Activated naive CD4-positive, alpha-beta T cell treated with Interleukin-2 at 50 U/mL for 16 hours (primary cell): ENCODE measurements at places on chromosomes 6 and 20.

DNA sequence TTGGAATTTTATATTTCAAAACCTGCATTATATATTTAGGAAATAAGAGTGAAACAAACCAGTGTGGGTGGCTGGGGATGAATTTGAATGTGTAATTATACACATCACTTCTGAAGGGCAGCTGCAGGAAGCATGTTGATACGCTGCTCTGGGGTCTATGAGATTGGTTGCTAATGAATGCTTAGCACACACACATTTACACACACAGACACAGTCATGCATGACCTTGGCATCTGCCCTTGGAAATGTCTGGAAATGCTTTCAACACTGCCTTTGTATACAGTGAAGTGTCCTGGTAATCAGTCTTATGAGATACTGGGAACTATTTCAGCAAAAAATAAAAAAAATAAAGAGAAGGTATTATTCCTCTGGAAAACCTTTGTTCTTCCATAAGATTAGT lies 83.4 kb downstream of the ELOVL4 start:
- DNase-seq, result no peak

GRCh38 chr6:97059473-97059872 lies 134.9 kb downstream of the KLHL32 start:
- DNase-seq, result no peak

GRCh38 chr6:80211286-80211685 lies 104.8 kb downstream of the BCKDHB start:
- no peak for DNase-seq

- no peak for DNase-seq
These were observed 866 bp upstream of the MYO6 start for GRCh38 chr6:75748003-75748742.

DNA sequence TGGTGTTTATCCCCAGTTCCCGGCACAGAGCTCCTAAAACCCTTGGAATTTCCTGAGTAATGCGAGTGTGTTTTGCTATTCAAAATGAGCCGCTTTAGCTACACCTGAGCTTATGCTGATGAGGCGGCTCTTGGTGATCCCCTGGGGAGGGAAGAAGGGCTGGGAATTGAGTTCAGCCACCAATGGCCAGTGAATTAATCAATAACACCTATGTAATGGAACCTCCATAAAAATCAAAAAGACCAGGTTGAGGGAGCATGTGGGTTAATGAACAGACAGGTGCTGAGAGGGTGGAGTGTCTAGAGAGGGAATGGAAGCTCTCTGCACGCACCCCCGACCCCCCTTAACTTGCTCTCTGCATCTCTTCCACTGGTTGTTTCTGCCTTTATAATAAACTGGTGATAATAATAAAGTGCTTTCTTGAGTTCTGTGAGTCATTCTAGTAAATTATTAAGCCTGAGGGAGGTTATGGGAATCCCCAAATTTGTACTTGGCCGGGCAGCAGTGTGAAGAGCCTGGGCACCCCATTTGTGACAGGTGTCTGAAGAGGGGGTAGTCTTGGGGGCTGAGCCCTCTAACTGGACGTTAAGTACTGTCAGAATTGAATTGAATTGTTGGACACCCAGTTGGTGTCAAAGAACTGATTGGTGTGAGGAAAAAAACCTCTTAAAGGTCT lies 24.6 kb upstream of the SERPINB1 start:
- DNase-seq, result no peak

DNA sequence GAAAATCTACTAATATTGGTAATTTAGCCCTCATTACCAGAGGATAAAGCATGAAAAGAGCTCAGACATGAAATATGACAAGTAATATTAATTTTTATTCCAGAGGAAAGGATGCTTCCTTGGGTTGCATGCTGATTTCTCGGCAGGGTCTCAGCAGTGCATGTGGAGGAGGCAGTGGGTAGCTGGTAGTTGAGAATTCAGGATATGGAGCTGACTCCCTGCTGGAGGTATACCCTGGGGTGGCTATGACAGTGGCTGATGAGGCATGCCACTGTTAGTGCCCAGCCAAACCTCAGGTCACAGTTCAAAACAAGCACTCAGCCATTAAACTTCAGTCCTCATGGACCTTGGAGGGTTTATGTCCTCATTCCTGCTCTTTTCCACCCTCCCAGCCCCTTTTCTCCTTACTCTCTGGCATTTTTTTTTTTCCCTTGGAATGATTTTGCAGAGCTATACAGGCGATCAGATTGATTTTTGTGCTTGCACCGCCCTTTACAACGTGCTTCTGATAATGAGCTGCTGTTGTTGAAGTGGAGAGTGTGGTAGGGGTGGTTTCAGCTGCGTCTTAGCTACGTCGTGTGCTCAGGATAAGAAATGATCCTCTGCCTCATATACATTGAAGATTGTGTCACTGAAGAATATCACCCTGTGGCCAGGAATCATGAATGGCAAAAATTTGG lies 761.9 kb upstream of the MMS22L start:
- DNase-seq, result no peak

- DNase-seq, result no peak
These were observed 54.3 kb upstream of the TCF21 start for GRCh38 chr6:133834472-133835170.

DNA sequence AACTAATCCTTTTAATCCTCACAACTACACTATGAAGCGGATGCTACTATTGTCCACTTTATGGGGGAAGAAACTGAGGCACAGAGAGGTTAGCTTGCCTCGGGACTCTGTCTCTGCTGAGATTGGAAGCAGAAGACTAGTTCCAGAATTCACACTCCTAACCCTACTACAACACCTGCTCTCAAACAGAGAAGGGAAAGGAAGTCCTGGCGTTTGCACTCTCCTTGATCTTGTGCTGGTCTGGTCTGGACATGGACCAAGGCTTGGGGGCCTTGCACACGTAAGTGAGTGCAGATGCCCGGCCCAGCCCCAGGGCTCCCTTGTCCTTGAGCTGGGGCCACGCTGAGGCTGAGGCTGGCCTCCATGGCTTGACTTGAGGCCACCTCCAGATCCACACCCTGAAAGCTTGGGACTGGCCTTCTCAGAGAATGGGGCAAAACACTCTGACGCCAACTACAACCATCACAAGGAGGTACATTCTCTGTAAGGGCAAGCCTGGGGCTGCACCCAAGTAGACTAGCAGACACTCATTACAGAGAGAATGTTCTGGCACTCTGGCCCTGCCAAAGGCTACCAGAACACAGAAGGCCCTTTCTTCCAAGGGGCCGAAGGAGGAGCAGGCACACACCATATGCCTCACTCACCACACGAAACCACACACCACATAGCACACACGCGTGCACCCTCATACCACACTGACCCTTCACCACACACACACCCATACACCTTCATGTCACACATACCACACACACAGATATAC lies 33.3 kb upstream of the EZR start:
- peak; percentile 16 for DNase-seq

DNA sequence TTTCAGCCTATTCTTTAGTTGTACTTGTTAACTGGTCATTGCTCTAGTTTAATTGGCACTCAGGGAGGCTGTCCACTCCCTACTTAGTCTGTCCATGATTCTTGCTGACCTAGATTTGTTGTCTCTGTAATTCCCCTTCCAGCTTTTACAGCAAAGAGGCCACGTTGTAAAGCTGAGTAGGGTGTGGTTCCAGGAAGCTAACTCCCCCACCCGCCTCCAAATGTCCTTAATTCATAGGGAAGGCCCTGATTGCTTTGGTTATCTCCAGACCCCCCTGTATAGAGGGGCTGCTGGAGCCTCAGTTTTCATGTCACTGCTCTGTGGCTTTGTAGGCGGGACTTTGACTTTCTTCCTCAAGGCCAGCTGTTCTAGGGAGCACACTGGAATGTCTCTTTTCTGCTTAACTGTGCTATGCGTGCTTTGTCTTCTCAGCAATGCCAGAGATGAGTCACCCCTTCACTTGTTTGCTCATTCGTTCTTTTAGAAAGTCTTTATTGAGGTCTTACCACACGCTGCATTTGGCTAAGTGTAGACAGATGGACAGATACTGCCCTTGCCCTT lies 175.1 kb upstream of the JAG1 start:
- DNase-seq, result no peak

GRCh38 chr6:84035484-84035883 lies 1.9 kb downstream of the MRAP2 start:
- DNase-seq, result no peak

DNA sequence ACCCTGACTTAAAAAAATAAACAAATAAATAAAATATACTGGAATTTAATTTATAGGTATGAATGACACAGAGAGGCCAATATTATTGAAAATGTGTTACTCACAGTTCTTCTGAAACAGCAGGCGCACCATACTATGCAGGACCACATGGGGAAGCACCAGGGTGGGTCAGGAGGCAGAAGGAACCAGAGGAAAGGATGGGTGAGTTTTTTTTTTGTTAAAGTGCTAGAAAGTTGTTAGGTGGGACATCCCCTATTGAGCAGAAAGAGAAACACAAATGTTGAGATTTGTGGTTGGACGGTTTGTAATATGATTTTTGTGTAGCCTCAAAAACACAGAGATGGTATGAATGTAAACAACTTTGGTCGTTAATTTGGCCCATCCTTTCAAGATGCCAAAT lies 26.0 kb downstream of the PTPRA start:
- no peak for DNase-seq

DNA sequence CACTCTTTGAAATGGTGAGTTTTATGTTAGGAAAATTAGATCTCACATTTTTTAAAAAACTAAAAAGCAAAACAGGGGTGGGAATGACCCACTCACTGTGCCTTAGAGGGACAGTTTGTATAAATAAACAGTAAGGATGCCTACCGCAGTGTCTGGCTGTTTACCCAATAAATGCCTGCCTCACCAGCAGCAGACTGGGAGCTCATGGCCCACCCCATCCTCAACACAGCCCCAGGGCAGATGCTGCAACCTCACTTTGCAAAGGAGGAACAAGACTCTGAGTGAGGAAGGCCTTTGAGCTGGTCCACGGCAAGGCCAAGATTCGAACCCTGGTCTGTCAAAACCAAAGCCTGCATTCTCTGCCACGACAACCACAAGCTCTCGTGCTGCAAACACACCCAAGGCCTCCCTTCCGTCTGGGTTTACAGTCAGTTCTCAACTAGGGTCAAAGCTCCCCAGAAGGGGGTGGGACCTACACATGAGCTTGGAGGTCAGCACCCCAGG lies 77.8 kb downstream of the BMP7 start:
- no peak for DNase-seq

- no peak for DNase-seq
These were observed 124.2 kb downstream of the LY86 start for GRCh38 chr6:6712449-6713403.

- DNase-seq, result peak; percentile 88
These were observed 31.9 kb downstream of the NTSR1 start for GRCh38 chr20:62740286-62741141.

DNA sequence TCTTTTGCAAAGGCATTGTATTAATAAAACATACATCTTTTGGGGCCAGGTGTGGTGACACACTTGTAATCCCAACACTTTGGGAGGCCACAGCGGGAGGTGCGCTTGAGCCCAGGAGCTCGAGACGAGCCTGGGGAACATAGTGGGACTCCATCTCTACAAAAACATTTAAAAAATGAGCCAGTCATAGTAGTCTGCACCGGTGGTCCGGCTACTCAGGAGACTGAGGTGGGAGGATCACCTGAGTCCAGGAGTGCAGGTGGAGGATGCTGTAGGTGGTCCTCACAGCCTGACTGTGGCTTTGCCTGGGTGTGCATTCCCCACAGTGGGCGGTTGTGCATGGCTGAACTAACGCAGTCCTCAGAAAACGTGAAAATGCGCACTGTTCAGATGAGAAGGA lies 162.5 kb downstream of the DLL1 start:
- no peak for DNase-seq

DNA sequence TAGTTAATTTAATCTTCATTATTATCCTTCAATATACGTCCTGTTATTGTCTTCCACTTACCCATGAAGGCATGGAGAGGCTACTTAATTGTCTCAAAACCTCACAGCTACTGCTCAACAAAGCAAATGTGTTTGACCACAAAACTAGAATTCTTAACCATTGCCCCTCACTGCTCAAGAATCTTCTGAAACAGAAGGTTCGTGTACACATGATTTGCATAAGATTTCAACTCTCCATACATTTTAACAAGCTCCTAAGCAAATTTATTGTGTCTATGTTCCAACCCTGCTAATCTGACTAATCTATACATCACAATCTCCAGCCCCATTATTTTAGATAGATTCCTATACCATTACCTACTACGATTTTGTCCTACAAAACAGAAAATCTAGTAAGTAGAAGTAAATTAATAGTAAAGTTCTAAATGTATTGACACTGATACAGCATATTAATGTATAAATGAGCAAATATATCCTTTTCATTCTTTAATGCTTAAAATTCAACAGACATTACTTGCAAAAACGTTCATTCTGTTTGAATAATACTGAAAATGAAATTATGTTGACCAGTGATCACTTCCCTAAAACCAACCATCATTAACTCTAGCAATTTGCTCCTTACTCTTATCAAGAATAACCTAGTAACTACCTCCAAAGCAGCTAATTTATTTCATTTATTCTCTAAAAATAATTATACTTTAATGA lies 89.7 kb upstream of the RNF217 start:
- DNase-seq, result no peak

- no peak for DNase-seq
These were observed 426.9 kb downstream of the HTR1B start for GRCh38 chr6:77036400-77036799.

GRCh38 chr6:45436544-45437438 lies 59.1 kb upstream of the SUPT3H start:
- peak; percentile 47 for DNase-seq

DNA sequence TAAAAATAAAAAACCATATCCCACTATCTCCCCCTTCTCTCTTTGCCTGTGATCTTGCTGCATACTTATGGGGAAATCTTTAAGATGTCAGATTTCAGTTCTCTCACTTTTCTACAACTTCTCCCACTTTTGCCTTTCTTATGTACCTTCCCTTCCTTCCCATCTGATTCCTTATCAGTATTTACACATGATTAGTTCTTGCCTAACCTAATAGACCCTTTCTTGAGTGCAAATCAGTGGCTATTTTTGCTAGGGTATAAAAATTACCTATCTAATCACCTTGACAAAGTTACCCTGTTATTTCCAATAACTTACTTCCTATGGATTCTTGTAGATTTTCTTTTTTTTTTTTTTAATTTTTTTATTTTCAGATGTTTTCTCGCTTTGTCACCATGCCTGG lies 75.7 kb downstream of the PTPRA start:
- DNase-seq, result no peak

DNA sequence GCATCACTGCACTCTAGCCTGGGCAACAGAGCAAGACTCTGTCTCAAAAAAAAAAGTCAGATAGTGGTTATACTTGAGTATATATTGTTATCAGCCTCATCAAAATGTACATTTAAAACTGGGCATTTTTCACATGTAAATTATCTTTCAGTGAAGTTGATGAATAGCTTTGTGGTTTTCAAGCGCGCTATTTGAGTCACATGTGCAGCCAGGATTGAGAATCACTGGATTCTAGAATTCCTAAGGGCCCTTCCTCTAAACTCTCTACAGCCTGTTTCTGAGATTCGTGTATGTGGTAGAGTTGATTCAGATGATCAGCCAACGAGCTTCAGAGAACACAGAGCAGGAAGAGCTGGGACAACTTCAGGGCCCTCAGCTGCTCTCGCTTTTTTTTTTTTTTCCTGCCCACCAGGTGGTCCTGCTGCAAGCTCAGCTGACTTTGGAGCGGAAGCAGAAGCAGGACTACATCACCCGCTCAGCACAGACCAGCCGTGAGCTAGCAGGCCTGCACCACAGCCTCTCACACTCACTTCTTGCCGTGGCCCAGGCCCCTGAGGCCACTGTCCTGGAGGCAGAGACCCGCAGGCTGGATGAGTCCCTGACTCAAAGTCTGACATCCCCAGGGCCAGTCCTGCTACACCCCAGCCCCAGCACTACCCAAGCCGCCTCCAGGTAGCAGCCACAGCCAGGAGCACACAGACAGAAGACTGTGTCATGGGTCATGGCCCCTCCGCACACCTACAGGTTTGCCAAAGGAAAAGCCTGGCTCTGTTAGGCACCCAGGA lies 18.3 kb downstream of the C20orf173 start:
- DNase-seq, result no peak

GRCh38 chr6:126432564-126432963 lies 92.6 kb downstream of the CENPW start:
- DNase-seq, result no peak
